NCI-H510A (cell line): ENCODE measurements at places on chromosomes 6 and 20.

- DNase-seq, result no peak
These were observed 72.2 kb upstream of the ZFP64 start for GRCh38 chr20:52263757-52264156.

DNA sequence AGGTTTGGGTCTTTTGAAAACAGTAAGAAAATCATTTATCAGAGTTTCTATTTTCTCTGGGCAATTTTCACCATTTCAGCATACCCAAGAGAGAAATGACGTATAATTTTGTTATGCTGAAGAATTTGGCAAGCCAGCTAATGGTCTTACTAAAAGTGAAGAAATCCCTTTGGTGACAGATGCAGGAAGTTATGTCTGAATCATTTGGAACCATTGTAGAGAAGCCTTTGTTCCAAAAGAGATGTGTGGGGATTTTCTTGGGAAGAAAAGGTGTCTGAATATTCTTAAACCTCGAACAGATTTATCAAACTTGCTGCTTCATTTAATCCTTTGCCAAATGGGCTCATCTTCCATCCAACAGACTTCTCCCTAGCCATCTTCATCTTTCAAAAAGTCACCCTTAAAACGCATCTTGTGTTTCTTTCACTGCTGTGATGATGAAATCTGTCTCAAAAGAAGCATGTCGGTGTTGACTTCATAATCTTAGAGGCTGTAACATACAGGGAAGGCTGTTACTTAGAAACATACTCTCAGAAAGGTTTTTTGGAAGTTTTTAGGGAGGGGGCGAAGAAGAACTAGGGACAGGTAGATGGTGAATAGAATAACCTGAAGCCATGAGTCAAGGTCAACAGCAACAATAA lies 39.5 kb downstream of the CITED2 start:
- no peak for DNase-seq

GRCh38 chr6:31178143-31179041 lies 7.9 kb upstream of the POU5F1 start:
- no peak for DNase-seq

DNA sequence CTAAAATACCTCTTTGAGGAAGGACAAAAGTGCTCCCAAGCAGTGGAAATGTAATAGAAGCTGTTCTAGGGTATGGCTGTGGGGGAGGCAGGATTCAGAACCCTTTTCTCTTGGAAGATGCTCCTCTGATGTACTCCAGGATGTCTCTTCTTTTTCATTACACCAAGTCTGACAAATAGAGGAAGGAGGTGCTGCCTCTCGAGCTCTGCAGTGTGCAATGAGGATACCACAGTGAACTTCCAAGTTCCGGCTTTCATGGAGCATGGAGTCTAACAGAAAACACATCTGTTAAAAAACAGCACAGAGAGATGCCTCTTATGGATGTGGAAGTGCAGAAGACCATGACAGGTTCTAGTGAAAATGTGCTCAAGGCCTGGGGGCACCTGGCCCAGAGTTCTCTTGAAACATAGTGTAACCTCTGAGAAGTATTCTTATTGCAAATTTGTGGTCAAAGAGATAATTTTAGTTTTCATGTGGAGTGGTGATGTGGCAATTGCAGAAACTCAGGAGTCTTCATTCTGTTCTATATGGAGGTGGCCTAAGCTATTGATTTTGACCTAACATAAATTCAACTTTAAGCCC lies 362.0 kb upstream of the CITED2 start:
- no peak for DNase-seq

DNA sequence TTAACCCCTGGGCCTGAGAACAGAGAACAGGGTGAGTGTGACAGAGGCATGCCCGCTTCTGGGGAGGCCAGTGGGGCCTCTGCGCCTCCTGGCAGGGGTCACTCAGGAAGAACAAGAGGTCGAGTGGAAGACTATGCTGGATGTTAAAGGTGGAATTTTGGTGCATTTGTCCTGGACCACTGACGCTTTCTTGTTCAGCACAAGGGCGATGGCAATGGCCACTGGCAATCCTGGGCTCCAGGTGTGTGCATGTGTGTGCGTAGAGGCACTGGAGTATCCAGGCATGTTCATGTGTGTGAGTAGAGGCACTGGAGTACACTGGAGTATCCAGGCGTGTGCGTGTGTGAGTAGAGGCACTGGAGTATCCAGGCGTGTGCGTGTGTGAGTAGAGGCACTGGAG lies 23.5 kb upstream of the NPBWR2 start:
- DNase-seq, result no peak

GRCh38 chr20:50067461-50067860 lies 45.5 kb downstream of the UBE2V1 start:
- no peak for DNase-seq

- no peak for DNase-seq
These were observed 47.3 kb downstream of the L3MBTL3 start for GRCh38 chr6:130065609-130066156.

- DNase-seq, result no peak
These were observed 371.2 kb downstream of the PREX1 start for GRCh38 chr20:48456366-48457192.
